Tibial artery (tissue), 4 donors: ENCODE measurements at places on chromosomes 3 and 15.

- no peak for DNase-seq
These were observed 271.4 kb upstream of the RORA start for GRCh38 chr15:61500523-61500922.

DNA sequence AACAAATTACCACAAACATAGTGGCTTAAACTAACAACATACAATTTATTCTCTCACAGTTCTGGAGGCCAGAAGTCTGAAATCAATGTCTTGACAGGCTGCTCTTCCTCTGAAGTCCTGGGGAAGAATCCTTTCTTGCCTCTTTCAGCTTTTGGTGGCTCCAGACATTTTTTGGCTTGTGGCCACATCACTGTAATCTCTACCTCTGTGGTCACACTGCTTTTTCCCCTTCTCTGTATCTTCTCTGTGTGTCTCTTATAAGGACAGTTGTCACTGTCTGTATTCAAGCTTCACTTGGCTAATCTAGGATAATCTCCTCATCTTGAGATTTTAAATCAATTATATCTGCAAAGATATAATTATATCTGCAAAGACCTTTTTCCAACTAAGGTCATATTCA, 80.3 kb upstream of the ABHD2 start:
- DNase-seq, result no peak

DNA sequence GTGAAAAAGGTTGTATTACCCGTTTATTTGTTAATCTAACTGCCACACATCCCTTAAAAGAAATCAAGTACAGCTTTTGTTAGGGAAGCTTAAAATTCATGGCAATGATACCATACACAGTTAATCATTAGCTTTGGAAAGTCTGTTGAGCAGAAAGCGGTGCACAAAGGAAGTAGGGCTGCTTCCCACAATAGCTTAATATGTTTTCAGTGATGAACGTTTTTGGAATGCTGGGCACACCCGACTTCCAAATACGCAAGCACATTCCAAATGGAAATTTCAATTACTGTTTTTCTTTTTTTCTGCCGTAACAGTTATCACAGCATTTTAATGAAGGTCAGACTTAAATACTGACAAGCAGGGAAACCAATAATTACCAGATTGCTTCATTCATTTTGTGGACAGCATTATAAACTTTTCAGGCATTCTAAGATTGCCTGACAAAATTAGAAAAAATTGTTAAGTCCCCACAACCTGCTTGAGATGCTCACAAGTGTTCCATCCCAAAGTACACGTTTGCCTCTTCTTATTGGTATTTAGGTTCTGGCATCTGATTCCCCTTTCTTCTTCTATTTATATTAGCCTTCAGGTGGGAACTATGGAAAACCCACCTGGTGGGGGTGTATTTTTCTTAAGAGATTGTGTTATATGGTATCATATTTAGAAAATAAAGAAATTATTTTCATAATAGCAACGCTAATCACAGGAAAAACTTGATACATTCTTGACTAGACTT, 1.1 kb upstream of the ECT2 start:
- no peak for DNase-seq

DNA sequence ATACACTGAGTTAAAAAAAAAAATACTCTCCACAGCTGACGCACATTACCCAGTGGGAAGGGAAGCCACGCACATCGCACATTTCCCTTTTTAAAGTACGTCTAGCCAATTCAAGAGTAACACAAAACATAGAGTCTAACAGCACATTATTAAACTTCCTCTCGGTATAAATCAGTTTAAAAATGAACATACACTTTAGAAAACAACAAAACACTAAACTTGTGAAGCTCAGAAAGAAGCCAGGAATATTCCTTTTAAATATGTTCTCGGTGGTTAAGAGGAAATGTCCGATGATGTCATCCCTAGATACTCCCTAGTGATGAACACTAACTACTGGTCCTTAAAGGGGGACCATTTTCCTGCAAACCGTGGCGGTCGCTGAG, 721 bp downstream of the MYEF2 start:
- DNase-seq, result no peak

DNA sequence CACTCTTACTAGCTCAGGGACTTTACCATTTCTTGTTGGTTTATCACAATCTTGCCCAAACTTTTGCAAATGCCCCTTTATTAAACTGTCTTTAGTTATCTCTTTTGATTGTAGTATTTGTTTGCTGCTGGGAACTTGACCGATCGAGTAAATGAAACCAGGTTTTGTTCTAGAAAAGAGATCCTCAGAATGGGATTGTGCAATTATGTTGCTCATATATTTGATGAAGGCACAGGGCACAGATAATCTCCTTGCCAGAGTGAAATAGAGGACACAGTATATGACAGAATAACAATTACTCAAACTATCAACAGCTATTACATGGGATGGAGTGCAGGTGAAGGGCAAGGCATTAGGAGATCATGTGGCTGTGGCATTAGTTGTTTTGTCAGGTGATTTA, 216.6 kb upstream of the RASGRP1 start:
- no peak for DNase-seq

DNA sequence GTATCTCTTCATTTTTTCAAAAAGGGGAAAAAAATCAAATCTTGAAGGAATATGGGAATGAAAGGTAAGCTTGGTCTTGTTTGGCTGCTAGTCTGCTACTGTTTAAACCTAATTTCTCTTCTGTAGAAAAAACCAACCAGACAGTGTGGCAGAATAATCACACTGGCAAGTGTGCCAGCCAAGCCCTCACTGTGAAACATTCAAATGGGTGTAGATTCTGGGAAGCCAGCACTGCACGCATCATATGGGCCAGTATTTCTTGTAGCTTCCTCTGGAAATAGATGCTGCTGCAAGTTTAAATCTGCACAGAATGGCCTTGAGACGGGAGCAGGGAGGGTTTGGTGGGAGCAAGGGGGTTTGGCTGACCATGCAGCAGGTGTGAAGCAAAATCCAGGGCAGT, 62.1 kb downstream of the POMGNT2 start:
- no peak for DNase-seq

- peak; percentile 21 for DNase-seq
These were observed 460 bp upstream of the ZMAT3 start for GRCh38 chr3:179072100-179072438.

DNA sequence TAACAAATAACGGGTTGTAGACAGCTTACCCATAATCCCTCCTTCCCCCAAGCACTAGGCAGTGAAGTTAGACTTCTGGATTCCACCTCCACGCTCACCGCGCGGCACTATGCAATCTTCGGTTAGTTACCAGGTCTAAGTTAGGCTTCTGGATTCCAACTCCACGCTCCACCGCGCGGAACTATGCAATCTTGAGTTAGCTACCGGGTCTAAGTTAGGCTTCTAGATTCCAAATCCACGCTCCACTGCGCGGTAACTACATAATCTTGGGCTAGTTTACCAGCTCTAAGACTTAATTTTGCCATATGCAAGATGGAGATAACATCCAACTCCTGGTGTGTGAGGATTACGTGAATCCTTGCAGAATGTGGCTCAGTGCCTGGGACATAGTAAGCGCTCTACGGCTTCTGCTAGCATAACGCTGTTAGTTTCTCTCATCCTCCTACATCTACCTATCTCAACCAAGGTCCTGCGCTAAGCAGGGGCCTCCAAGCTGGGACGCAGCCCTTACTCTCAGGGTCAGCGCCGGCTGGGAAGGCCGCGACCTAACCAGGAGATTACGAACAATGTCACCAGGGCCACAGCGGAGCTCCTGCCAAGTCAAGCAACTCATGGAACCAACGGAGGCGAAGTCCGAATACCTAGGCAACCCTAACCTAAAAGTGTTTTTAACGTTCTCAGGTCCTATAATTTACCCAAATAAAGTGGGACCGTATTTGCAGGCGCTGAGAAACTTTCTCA, 497 bp upstream of the RPLP1 start:
- no peak for DNase-seq

DNA sequence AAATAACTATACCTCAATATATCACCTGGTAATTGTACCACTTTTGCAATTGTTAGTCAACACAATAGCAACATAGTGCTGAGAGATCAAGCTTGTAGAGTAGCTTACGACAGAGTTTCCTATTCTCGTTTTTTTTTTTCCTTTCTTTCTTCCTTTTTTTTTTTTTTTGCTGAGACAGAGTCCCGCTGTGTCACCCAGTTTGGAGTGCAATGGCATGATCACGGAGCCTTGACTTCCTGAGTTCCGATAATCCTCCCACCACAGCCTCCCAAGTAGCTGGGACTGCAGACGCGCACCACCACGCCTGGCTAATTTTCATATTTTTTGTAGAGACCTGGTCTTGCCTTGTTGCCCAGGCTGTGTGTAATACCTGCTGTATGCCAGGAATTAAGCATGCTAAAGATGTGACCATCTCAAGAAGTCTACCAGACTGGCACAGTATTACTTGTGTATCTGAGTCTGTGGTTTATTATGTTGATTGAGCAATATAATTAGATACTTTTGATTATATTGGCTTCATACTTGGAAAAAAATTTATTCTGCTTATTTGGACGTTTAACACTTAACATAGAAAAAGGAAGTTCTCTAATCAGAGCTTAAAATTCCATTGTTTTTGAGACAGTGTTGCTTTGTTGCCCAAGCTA, 3.0 kb downstream of the SELENOT start:
- DNase-seq, result no peak

DNA sequence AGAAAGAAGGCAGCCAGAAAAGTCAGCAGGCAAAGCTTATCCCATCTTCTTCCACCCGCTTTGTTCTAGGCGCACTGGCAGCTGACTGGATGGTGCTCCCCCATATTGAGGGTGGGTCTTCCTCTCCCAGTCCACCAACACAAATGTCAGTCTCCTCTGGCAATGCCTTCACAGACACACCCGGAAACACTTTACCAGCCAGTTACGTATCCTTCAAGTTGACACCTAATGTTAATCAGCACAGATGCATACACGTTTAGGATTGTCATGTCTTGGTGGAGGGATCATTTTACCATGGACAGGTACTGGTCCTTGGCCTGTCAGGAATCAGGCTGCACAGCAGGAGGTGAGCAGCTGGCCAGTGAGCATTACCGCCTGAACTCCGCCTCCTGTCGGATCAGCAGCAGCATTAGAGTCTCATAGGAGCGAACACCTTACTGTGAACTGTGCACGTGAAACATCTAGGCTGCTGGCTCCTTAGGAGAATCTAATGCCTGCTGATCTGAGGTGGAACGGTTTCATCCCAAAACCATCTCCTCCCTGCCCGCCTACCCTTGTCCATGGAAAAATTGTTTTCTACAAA, 59.1 kb upstream of the PYDC2 start:
- DNase-seq, result no peak
